ENCODE measurements at places on chromosomes 1 and 21.

DNA sequence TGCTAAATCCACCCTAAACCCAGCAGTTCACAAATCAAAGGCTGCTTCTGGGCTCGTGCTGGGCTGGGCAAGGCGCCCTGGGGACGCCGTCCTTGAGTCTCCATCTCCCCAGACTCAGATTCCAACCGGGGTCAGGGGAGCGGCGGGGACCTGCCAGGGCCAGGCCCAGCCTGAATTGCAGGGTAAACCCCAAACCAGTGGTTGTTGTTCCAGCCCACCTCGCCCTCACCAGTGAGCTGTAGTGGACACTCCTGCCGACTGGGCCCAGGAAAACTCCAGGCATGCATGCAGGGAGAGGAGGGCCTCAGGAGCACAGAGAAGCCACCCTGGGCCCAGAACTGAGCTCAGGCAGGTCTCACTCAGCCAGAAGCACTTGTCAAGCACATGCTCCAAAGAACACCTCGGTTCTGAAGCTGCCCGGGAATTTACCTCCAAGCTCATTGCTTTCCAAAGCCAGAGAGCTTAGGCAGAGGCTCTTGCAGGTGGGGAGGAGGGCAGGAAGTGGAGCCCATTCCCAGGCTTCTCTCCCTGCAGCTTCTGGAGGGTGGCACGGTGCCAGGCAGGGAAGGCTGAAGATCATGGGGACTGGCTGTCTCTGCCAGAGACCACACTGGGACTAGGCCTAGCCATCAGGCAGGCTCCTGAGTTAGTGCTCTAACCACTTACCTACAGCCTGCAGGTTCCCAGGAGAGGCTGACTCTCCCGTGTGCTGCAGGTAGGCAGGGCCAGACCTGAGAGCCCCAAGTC lies 437.0 kb downstream of the MATN1 start:
- DNase-seq, result no peak

GRCh38 chr1:119330466-119331189 lies 38.0 kb upstream of the HAO2 start:
- no peak for DNase-seq

- DNase-seq, result peak; percentile 37
Measured at GRCh38 chr1:1616045-1616790, 918 bp downstream of the MIB2 start.

DNA sequence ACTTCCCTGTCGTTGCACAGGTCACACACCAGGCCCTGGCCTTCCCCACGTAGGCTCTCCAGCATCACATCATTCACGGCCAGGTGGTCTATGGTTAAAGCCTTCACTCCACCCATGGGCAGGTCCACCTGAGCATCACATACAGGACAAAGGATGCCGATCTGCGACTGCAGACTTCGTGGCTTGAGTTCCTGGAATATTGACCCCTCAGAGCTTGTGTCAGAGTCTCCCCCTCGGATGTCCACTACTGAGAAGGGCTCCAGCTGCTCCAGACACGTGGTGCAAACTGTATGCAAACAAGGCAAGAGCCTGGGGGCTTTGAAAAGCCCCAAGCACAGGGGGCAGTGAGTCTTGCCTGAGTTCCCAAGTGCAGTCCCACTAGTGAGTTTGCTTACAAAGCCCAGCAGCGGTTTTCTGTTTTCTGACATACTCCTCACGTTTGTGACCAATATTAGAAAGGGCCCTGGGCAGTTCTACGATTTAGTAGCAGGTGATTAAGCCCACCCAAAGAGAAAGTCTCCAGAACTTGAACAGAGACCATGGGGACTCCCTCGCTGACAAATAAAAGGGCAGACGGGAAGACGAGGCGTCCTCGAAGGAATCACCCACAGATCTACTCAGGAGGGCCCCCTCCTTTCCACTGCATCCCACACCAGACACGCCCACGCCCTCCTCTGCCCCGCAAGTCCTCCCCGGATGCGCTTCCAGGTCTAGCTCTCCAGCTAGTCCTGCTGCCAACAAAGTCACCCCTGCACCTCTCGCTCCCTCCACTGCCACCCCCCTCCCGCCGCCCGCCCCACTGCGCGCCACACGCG lies 568 bp downstream of the TRIM45 start:
- no peak for DNase-seq

- DNase-seq, result no peak
Measured at GRCh38 chr1:87179851-87180519, 148.7 kb upstream of the LMO4 start.

DNA sequence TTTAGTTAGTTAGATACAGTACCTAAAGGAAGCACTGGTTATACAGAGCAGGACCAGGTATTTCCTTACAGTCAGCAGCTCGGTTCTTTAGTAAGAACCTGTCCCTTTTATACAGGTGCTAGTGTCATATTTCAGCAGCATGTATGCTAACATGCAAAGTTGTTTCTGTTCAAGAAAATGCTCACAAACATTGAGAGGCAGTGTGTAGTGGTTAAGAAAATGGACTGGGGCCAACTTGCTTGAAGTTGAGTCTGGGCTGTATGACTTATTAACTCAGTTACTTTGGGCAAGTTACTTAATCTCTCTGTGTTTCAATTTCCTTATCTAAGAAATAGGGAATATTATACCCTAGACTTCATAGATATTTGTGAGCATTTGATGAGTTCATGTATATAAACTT lies 31.1 kb downstream of the AK4 start:
- DNase-seq, result no peak

DNA sequence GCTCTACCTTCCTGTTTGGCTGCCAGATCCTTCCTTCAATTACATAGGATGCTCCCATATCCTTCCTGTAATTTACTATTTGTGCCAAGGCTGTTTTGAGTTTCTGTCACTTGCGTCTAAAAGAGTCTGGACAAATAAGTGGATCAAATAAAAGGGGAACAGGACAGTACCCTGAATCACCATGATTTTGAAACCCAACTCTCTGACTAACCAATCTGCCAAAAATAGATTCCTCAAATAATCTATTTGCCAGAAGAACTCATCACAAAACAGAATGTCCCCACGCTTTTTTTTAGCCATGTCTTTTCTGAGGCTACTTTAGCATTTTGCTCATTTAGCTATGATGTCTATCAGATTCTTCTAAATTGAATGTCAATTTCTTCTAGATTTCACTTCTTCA lies 392.6 kb downstream of the NTNG1 start:
- no peak for DNase-seq

- DNase-seq, result no peak
Measured at GRCh38 chr1:39690794-39691382, 345 bp downstream of the HPCAL4 start.

DNA sequence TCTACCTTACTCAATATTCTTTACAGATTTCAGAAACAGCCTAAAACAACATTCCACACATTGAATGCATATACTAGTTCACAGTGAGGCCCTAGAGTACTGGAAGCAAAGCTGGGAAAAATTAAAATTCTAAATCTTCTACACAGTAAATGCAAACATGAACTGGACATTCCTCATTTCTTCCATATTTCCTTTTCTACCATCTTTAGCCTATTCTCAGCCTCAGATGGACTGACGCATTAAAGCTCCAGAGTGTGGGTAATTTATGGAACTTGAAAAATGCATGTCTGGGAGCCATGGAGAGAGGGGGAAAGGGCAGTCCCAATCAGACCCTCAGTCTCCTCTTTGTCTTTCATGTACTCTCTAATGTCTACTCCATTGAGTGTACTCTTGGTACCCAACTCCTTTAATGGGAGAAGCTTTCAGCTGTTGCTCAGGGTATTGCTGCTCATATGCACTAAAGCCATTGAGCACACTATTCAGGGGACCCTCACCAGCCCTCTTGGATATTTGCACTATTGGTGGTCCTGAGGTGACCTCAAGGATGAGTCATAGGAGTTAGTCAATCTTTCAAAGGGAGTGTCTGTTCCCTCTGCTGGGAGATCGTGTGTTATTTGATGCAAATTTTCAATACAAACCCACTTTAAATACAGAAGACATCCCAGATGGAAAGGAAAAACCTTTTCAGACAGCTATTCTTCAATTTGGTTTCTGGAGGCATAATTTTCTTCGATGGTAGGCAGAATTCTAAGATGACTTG lies 83.3 kb upstream of the KCNJ15 start:
- no peak for DNase-seq

GRCh38 chr1:212070720-212071302 lies 35.3 kb downstream of the DTL start:
- no peak for DNase-seq

DNA sequence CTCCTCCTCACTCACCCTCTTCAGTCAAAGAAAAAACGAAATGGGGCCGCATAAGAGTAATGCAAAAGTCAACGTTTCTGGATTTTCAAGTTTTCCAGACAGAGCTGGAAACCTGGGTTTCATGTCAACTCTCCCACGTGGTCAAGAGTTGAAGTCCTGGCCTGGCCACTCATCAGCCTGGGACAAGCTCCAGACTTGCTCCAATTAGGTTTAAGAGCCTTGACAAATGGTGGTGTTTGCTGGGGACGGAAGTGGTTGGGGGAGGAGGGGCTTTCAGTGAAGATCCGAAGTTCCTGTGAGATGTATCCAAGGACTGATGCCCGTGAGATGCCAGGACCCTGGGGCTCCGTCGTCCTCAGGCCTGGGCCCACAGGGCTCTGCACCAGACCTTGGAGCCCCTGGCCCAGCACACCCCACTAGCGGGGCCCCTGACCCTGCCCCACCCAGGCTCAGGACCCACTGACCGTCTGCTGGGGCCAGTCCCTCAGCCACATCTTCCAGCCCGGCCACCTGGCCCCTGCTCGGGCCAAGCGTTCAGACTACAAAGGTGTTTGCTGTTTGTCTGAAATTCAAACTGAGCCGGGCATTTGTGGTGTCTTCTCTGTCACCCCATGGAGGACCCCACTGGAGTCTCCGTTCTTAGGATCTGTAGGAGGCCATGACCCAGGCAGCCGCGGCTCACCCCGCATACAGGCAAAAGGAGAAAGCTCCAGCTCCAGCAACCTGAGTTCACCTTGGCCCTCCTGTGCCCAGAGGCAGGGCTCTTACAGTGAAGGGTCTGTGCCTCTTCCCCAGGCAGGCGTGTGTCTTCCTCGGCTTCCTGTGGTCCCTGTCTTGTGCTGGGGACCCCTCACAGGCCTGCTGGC lies 53.3 kb downstream of the SIK1 start:
- DNase-seq, result no peak

- peak; percentile 86 for DNase-seq
Measured at GRCh38 chr21:30194701-30195299, 21.1 kb downstream of the CLDN8 start.

DNA sequence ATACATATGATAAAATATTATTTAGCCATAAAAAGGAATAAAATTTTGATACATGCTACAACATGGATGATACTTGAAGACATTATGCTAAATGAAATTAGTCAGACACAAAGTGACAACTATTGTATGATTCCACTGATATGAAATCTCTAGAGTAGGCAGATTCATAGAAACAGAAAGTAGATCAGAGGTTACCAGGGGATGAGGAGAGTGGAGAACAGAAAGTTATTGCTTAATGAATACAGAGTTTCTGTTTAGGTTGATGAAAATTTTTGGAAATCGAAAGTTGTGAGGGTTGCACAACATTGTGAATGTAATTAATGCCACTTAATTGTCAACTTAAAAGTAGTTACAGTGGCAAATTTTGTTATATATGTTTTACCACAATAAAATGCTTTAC lies 315.7 kb upstream of the USP25 start:
- DNase-seq, result no peak

DNA sequence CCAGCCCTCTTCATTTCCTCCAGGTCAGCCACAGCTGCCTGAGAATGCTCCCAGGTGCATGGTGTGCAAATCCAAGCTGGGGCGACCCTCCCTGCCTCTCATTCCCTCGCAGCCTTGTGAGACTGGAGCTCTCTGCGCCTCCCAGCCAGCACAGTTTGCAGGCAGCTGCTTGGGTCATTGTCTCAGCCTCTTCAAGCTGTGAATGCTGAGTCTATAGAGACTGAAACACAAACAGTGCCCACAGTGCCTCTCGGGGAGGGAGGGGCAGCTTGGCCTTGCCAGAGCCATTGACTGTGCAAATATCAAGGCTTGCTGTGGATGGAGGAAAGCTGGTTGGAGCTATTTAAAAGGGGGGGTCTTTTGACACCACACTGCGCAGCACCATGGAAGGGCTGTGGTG lies 10.6 kb downstream of the PLXNA2 start:
- DNase-seq, result peak; percentile 99

DNA sequence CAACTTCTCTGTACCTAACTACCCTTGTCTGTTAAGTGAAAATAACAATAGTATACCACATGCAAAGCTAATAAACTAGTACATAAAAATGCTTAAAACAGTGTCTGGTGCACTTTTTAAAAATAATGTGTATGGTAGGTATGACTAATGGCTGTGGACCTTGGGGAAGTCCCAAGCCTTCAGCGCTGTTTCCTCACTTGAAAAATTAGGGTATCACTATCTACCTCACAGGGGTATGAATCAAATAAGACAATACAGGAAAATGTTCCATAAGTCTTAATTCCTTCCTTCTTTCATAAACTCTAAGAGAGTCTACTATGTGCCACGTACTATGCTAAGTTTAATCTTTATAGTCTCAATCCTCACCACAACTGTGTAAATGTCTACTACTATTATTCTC lies 32.0 kb downstream of the EGLN1 start:
- no peak for DNase-seq

- no peak for DNase-seq
Measured at GRCh38 chr1:154802982-154803920, 66.8 kb downstream of the KCNN3 start.

GRCh38 chr1:186218654-186219352 lies 156.2 kb downstream of the TPR start:
- DNase-seq, result no peak

GRCh38 chr1:201673915-201674314 lies 135.0 kb downstream of the NAV1 start:
- no peak for DNase-seq

GRCh38 chr1:119987112-119987511 lies 82.3 kb downstream of the NOTCH2 start:
- no peak for DNase-seq

GRCh38 chr1:245512980-245513578 lies 358.3 kb downstream of the KIF26B start:
- peak; percentile 34 for DNase-seq

DNA sequence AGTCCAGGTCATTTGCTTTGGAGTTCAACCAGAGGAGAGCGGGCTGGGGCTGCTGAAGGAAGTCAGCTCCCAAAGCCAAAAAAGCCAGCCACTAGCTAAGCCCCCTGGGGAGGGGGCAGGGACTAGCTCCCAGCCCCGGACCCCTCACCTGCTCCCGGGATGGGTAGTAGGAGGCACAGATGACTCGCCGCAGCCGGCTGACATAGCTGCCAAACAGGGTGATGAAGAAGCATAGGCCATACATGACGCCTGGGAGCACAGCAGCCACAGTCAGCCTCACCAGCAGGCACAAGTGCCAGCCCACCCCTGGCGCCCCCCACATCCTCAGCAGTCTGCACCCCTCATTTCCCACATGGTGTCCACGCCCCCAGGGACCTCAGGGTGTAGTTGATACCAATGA lies 7.4 kb downstream of the DCST2 start:
- DNase-seq, result no peak

GRCh38 chr1:218350801-218351266 lies 5.7 kb downstream of the TGFB2 start:
- no peak for DNase-seq

DNA sequence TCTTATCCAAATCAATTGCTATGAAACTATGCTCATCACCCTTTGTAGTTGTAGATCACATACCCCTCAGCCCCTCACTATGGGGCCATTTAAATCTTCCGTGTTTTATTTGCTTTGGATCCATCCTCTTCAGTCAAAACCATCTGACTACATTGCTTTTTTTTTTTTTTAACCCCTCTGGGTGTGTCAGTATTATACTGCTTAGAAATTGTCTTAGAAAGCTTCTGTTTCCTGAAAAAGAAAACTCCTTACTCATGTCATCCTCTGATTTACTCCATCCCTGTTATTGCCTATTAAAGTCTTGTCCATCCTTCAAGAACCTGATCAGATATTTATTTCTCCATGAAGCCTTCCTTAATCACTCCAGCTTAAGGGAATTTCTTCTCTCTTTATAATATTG lies 74.0 kb upstream of the HSD17B7 start:
- DNase-seq, result no peak

- DNase-seq, result no peak
Measured at GRCh38 chr1:153393926-153394325, 3.1 kb upstream of the S100A8 start.
